HTR-8/SVneo (cell line): ENCODE measurements at places on chromosomes 16 and 17.
A peak's percentile ranks its signal among the peaks of the same experiment; 100 is the strongest.

GRCh38 chr17:55318081-55318480 lies 53.3 kb downstream of the HLF start:
- no peak for DNase-seq

DNA sequence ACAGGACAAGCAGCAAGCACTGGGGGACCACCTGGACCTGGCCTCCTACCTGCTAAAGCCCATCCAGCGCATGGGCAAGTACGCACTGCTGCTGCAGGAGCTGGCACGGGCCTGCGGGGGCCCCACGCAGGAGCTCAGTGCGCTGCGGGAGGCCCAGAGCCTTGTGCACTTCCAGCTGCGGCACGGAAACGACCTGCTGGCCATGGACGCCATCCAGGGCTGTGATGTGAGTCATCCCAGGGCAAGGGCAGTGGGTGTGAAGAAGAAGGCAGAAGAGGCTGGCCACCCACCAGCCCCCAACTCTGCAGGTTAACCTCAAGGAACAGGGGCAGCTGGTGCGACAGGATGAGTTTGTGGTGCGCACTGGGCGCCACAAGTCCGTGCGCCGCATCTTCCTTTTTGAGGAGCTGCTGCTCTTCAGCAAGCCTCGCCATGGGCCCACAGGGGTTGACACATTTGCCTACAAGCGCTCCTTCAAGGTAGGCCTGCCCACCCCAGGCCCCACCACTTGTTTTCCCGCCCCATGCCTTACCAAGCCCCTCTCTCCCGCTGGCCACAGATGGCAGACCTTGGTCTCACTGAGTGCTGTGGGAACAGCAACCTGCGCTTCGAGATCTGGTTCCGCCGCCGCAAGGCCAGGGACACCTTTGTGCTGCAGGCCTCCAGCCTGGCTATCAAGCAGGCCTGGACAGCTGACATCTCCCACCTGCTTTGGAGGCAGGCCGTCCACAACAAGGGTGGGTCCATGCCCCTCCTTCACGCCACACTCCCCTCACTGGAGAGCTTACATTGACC lies 7.3 kb downstream of the PLEKHG4 start:
- no peak for DNase-seq

DNA sequence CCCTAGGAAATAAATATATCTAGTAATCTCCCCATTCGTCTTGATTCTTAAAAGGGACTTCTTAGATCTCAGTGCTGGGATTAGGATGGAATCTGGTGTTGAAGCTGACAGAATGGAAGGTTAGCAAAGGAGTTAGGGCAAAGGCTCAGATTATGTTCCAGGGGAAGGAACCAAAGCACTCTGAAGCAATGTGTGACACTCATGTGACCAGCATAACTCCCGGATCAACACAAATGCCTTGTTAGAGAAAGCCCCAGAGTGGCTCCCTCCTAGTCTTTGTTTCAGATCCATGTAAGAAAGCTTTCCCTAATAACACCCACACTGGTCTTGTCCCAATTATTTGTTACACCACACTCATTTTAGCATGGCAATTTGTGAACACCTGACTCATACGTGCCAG lies 62.6 kb upstream of the ERN1 start:
- no peak for DNase-seq

GRCh38 chr17:44955674-44956425 lies 8.3 kb upstream of the KIF18B start:
- DNase-seq: no peak

DNA sequence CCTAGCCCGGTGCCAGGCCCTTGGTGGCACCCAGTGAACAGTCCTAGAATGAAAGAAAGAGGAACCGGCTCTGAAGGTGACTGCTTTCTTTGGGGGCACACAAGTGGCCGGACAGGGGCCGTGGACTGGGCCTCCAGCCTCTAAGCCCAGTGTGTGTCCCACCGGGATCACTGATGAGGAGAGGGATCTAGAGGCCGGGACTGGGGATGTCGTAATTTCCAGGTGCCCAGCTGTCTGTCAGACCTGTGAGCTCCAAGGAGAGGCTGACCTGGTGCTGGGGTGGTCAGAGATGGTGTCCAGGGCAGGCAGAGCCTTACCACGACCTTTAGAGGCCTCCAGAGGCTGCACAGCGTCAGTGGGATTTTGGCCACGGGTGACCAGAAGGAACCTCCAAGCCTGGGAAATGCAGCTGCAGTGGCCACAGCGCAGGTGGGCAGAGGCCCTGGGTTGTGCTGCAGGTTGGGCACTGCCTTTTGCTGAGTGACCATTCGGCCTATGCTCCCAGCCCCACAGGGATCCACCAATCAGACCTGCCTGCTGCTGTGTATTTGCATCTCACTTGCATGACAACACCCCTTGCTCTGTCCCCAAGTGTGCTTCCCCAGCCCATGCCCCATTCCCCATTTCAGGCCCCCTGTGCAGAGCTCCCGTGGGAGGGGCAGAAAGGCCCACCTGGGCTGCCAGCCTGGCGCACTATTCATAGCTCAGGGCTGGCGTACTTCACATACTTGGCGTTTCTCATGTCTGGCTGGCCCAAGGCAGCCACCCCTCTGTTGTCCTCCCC lies 12.5 kb downstream of the ARHGAP23 start:
- no peak for DNase-seq

DNA sequence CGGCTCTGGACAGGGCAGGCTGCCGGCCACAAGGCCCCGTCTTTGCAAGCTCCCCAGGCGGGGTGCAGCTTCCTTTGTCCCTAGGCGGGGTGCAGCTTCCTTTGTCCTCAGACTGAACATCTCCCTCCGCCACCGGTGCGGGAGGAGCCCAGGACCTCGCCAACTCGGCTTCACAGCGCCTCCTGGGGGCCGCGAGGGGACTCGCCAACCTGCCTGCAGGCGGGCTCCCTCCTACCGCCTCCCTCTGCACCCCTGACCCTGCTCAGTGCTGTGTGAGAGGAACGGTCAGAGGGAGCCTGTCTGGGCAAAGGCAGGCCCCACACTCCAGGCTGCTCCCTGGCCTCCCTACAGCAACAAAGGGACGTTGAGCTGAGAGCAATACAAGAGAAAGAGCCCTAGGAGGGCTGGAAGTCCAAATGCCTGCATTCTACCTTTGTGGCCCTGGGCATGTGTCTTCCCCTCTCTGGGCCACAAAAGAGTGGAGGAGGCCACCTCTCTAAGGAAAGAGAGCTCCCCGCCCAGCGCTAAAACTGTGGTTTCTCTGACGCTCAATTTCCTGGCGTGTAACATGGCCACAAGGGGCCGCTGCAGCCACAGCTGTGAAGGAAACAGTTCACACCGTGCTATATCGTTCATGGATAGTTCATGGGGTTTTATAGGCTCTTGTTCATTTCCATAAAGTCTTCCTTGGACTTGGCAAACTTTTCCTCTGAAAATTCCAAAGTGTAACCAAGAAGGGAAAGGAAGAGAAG lies 20.9 kb upstream of the KRT19 start:
- peak; percentile 83 for DNase-seq

GRCh38 chr17:16214190-16215001 lies 938 bp downstream of the NCOR1 start:
- no peak for DNase-seq

DNA sequence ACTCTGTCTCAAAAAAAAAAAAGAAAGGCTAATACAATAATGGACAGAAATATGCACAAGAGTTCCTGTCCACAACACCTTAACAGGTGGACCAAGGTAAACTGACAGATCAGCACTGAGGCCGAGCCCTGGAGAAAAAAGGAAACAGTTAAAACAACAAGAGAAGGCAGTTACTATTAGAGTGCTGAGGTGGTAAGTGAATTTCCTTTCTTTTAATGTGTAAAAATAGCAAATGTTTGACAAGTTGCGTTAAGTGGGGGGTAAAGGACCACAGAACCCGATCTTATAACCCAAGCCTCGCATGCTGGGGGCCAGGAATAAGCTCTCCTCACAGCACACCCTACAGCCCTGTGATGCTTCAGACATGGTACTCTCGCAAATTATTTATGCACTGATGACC lies 24.8 kb downstream of the TXNDC11 start:
- no peak for DNase-seq

DNA sequence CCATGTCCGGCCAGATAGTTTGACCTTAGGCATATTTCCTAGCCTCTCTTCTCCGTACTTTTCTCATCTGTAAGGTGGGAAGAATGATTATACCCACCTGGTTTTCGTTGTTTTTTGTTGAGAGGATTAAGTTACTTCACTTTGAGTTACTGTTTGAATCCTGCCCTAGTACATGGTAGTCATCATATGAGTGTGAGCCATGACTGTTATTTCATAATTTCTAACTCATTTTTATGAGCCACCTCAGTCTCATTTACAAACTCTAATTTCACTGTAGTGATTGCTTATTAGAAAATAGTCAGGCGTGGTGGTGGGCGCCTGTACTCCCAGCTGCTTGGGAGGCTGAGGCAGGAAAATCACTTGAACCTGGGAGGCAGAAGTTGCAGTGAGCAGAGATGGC lies 45.1 kb downstream of the YPEL2 start:
- no peak for DNase-seq

GRCh38 chr17:40479754-40480480 lies 21.5 kb downstream of the TNS4 start:
- DNase-seq: no peak

- no peak for DNase-seq
These were observed 35.6 kb downstream of the PRKCA start for GRCh38 chr17:66337866-66338485.
